Kasumi-1 (cell line): ENCODE measurements at places on chromosomes 16 and 17.

DNA sequence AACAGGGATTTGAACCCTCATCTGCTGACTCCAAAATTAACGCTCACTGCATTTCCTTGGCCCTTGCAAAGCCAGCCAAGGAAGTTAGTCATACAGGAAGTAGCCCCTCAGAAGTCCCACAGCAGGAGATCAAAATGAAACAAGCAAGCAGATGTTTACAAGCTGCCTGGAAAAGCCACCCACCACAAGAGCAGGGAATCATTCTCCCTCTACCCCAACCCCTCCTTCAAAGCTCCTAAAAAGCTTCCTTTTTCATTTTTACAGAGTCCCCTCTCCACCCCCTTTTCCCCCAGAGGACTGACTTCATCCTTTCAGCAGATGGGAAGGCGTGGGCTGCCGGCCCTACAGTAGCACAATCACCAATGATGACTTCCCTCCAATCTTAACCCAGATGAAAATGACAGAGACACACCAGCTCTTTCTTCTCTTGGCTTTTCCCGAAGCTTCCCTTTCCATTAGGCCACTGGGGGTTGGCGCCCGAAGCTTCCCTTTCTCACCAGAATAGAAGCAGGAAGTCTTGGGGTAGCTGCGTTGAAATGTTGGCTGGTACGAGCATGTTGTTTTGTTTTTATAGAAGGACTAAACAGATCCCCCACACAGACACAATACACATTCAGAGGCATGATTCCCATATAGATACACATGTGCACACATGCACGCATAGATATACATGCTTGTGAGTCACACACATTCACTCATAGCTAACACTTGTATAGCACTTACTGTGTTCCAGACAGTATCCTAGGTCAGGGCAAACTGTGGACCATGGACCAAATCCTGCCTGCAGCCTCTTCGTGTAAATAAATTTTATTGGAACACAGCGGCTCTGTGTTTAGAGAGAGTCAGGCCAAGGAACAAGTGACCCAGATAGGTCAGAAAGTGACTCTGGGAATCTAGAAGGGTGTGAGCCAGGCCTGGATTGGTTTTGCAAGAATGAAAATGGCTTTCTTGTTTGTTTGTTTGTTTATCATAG lies 17.4 kb downstream of the ITPRIPL2 start:
- peak; percentile 46 for DNase-seq

GRCh38 chr17:9021158-9021991 lies at the start of gene NTN1:
NTN1 (plus strand) TSS chr17:9021510; CDS start chr17:9022374, 864 bp downstream.
- DNase-seq, result peak; percentile 36

- DNase-seq, result peak; percentile 26
These were observed 11.8 kb downstream of the CYB5B start for GRCh38 chr16:69435977-69436820.

- no peak for DNase-seq
These were observed 11.1 kb downstream of the FLCN start for GRCh38 chr17:17225901-17226300.

- DNase-seq, result no peak
These were observed 177.6 kb downstream of the AIPL1 start for GRCh38 chr17:6257336-6257735.

DNA sequence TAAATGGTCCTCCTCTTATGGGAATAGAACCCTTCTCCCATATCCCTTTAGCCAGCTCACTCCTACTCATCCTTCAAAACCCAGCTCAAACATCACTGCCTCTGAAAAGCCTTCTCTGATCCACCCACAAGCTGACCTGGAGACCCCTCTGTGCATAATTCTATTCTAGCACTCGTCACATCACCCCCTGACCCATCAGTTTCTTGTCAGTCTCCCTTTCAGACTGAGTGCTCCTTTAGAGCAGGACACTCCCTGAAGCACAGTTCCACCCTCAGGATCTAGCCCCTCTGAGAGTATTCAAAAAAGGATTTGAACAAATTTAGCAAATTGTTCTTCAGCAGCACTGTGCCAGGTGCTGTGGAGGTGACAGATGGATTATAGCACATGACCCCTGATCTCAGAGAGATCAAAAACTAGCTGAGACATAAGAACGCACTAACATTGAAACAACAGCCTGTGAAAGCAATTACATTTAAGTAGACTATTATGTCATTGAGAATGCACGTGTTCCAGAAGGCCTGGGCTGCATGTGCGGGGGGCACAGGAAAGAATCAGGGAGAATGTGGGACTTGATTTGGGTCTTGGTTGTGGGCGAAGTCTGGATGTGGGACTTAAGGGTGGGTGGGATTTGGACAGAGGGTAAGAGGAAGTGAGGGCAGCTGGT lies 43.5 kb downstream of the MRPS23 start:
- DNase-seq, result no peak

DNA sequence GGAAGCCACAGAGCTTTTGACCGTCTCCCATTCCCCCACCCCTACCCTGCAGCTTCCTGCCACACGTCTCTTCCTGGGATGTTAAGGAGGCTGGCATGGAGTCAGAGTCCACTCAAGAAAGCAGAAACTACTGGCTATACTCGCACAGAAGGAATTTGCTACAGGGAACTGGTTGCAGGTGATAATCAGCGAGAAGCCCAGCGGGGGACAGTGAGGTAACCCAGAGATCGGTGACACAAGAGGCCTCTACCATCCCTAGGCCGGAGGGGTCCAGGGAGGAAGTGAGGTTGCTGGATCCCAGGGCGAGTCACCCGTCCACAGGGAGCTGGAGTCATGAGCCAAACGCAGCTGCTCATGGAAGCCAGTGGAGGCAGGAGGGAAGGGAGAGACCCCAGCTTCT lies 93.7 kb downstream of the SDK2 start:
- no peak for DNase-seq

GRCh38 chr16:49016461-49016860 lies 265.2 kb downstream of the CBLN1 start:
- no peak for DNase-seq

- DNase-seq, result peak; percentile 87
These were observed 26.2 kb downstream of the ANKRD40 start for GRCh38 chr17:50681263-50682200.

DNA sequence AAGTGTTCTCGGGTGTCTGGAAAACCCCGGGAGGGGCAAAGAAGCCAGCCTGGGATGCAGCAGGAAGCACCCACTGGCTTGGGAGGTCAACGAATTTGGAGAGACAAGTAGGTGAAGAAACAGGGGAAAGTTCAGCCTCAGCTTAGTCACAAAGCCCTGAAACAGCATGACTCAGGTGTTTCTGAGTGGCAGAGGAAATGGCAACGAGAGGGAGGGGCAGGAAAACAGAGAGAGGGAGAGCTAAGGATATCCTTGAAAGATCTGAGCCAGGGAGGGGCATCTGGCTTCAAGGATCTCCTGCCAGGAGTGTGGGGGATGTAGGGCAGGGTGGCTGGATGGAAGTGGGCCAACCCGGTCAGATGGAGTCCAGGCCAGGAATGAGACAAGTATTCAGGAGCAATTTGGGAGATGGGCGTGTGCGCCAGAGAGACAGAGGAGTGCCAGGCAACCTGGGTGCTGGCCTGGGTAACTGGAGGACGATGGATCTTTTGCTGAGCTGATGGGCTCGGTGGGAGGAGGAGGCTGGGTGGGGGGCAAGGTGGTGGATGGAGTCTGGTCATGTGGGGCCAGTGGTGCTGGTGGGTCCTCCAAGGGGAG lies 27.2 kb downstream of the ABCC3 start:
- no peak for DNase-seq

DNA sequence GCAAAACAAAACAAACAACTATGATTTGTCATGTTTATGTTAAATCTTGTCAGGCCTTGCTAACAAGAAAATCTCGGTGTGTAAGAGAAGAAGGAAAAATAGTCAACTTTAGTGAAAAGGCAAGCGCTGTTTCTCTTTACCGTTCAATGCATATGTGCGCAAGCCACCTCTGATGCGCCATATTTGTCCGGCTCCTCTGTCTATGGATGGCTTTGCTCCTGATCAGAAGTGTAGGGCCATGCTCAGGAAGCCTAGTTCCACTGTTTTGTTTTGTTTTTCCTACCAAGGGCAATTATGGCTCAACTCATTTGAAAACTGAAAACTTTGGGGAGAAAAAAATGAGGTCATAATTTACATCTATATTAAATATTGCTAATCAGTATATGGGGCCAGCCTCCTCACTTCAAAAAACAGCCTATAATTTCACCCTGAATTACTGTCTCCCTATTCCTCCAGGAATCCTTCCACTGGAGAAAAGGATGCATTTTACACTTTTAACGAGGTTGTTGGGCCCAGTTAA lies 4.5 kb downstream of the MAF start:
- DNase-seq, result no peak

DNA sequence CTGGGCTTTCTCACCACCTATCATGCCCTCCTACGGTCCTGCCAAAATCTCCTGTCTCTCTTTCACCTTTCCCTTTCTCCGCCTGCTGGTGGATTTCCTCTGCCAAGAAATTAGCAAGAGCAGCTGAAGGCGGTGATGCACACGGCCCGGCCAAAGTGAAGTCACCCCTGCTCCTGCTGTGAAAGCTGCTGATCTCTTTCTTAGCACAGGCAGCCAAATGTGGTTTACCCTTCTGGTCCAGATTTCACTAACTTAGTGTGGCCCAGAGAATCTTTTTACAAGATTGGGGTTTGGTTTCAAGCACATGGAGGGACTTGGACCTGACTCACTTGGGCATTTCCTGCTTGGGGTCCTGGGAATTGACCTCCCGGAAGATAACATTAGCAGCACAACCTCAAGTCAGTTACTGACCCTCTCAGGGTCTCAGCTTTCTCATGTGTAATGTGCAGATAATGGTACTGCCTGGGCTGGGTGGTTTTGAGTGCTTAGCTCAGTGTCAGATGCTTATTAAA lies 155.7 kb downstream of the SOCS1 start:
- DNase-seq, result no peak

DNA sequence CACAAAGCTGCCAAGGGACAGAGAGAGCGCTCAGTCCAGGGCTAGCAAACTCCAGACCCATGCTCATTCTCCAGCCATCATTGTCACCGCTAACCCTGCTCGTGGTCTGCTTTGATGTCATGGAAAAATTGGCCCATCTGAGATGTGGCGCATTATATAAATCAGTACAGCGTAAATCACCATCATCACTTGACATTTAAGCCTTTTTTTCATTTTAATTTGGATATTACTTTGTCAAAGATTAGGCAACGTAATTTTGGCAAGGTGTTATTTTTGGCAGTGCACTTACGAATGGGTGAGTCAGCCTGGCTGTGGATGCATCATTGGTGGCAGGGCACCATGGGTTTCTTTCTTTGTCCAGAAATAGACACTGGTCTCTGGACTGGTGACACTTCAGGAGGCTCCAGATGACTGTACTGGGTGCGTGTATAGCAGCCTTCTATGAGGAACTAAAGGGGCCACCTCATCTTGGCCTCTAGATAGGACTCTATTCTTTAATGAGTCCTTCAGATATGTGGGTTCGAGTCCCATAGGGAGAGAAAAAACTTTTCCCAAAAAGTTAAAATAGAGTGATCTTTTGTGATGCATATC lies 166.3 kb downstream of the MSI2 start:
- DNase-seq, result peak; percentile 21
